ENCODE measurements at places on chromosomes 6 and 20.
A peak's percentile ranks its signal among the peaks of the same experiment; 100 is the strongest.

DNA sequence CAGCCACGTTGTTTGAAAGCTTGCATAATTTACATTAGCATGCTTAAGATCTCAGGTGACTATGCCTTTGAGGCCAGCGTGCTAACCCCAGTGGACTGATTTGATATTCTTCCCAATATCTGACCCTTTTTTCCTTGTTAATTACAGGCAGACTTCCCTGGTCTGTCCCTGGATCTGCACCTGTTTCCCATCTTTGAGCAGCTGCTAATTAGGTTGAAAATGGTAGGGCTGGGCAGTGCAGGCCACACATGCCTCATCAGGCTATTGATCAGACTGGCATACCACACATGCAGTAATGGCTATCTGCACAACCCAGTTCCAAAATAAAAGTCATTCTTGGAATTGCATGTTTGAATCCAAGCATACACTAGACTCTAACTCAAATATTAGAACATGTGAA lies 164.3 kb upstream of the TFAP2D start:
- no peak for DNase-seq

GRCh38 chr20:25860531-25861150 lies 164.0 kb upstream of the ZNF337 start:
- no peak for DNase-seq

DNA sequence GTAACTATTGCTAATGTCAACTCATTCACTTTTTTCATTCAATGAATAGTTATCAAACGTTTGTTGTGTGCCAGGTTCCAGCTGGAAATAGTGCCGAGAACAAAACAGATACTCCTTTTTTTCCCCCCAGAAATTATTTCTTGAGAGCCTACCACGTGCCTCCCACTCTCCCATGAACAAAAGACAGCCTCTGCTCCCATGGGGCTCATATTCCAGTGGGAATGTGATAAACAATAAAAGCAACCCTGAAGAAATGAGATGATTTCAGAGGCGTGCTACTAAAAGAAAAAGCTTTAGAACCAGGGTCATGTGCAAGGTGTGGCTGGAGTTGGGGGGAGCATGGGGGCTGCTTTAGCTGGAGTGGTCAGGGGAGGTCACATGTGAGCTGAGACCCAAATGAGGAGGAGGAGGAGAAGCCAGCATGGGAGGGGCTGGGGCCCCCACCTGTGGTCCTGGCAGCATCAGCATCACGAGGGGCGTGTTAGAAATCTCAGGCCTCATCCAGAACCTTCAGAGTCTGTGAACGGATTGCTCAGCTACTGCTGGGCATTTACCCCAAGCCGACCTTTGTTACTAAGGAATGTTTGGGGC lies 157.4 kb downstream of the EYA2 start:
- no peak for DNase-seq

- no peak for DNase-seq
Measured at GRCh38 chr6:2563635-2564034, 187.1 kb downstream of the MYLK4 start.

GRCh38 chr20:22385602-22386305 lies 198.6 kb downstream of the FOXA2 start:
- no peak for DNase-seq

DNA sequence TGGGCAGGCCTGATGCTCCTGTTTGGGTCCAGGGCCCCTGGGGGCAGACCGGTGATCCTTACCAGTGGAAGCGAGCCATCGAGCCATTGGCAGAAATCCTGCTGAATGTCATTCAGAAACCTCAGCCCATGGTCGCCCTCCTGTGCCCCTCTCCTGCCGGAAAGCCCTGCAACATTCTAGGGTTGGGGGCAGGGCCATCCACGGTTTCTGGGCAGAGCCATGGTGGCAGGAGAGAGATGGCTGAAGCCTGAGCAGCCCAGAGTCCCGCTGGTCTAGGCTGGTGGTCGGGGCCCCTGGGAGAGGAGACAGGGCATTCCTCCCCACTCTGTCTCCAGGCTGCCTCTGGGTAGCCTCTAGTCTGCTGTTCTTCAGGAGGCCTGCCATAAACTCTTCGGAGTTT lies 19.6 kb upstream of the CHMP4B start:
- no peak for DNase-seq

DNA sequence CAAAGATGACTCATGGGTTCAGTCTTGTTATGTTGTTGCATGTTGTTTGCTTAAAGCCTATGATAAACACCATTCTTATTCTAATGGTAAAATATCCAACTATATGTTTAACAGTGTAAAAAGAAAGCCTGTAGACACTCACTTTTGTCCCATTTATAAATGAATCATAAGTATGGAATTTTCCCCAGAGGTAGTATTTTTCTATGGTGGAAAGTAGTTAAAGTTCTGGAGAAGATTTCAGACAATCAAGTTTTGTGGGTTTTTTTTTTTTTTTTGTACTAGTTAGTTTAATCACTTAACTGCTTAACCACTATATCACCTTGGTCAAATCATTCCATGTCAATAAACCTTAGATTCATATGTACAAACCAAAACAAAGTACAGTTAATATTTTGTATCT lies 35.8 kb downstream of the PTCHD4 start:
- DNase-seq: no peak

DNA sequence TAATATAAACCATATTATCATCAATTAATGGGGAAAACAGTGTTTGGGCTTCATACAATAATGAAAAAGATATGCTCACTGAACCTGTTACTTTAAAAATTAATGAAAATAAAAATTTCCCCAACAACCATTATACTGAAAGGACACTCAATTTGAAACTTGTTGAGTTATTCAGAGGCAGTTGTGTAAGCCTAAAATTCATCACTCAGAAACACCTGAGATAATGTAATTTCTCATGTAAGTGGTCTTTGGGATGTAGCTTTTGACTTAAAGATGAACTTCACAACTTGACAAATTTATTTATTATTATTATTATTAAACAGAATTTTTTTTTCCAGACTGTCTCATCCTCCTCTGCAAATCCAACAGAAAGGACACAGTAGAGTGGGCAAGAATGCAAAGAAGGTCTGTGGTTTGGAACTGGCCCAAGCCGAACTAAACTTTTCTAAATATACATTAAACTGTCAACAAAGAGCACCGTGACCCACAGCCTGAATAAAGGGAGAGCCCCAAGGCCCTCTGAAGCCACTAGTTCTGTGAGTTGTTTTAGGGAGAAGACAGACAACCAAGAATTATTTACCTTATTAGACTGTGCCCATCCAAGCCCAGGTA lies 32.2 kb upstream of the HEY2 start:
- no peak for DNase-seq

GRCh38 chr6:75488033-75488432 lies 5.6 kb downstream of the FILIP1 start:
- no peak for DNase-seq

DNA sequence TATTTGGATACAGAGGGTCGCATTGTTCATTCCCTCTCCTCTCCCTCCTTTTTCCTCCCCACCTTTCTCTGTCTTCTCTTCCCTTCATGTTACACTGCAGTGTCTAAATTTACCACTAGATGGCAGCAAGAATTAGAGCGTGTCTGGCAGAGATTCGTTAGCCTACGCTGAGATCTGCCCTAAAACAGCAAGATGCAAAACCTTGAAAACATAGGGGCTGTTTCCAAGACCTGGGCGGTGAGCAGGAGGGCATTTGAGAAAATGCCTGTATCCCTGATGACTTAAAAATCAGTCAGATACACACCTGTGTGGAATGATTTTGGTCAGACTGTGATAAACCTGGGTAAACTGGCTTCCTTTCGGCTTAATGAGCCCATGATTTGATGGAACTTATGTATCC lies 101.5 kb upstream of the ISM1 start:
- peak; percentile 69 for DNase-seq

- peak; percentile 15 for DNase-seq
Measured at GRCh38 chr20:3276680-3277015, 37.7 kb upstream of the SLC4A11 start.

- no peak for DNase-seq
Measured at GRCh38 chr6:89139509-89140346, 6.1 kb upstream of the PM20D2 start.

DNA sequence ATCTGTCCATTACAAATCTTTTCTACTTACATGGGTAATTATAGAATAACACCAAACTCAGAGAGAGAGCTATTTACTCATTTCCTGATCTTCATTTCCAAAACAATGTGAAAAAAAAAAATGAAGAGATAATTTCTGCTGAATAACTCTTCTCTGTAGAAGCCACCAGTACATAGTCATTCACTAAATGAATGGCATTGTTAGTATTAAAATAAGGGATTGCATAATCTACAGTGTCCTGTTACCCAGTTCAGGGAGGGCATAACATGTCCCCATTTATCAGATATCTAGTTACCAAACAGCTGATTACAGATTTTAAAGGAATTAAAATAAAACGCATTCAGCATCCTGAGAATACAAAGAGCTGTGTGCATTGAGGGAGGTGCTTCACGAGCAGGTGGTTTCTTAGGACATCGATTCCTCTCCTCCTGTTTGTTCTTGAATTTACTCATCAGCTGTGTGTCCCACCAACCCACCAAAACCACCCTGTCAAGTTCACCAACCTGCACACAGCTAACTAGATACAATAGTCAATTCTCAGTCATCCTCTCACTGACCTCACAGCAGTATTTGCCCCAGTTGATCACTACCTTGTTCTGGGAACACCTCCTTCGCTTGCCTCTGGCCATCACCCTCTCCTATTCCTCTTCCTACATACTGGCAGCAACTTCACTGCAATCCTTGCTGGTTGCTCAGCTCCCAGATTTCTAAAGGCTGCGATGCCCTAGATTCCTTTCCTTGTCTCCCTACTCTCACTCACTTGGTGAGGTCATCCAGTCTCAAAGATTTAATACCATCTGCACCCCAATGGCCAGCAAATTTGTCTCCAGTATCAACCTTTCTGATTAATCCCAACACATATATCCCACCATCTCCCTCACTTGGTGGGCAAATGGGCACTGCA lies 18.7 kb downstream of the CNKSR3 start:
- no peak for DNase-seq

GRCh38 chr6:33895296-33895695 lies 91.5 kb upstream of the MLN start:
- DNase-seq: no peak
